Stimulated activated CD8-positive, alpha-beta memory T cell treated with anti-CD3 and anti-CD28 coated beads, Interleukin-4, amount 100 ng/mL, for 1 hour (primary cell): ENCODE measurements at places on chromosomes 5 and 9.

DNA sequence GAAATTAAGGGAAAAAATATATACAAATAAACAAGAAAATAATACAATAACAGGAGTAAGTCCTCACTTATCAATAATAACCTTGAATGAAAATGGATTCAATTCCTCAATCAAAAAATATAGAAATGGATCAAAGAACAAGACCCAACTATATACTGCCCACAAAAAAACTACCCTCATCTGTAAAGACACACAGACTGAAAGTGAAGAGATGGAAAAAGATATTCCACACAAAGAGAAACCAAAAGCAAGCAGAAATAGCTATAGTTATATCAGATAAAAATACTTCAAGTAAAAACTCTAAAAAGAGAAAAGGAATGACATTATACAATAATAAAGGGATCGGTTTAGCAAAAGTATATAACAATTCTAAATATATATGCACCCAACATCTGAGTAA is 66.5 kb downstream of the KIAA0825 start:
- DNase-seq: no peak

DNA sequence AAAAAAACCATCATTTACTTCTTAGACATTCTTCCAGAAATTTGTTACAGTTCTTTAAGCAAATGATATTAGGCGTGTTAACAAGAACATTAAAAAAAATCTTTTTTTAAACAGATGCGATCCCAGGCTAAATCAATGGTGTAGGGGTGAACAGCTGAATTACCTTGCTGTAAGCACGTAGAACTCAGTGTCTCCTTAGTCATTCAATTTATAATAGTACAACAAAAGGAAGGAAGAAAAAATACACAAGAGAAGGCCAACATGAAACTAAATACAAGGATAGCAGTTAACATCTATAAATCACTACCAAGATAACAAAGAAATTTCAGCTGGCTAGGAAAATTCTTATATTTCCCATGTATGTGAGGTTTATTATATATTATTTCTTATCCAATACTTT is 35.4 kb downstream of the AGXT2 start:
- DNase-seq: no peak

DNA sequence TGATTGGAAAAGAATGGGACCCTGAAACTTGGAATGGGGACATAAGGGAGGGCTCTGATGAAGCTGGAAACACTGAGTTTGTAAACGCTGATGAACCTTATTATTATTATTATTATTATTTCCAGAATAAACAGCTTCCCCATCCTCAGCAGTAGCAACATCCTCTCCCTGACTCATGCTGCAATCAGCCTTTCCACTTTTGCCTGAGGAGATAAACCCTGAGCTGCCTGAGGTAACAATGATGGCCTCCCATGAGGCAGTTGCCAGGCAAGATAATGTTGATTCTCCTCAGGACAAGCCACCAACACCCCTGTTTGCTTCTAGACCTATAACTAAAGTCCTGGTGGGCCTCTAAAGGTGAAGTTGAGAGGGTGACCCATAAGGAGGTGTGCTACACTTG is 139.2 kb upstream of the ATP10B start:
- no peak for DNase-seq

GRCh38 chr9:32265037-32265436 is 119.4 kb upstream of the ACO1 start:
- no peak for DNase-seq

- no peak for DNase-seq
Observed at GRCh38 chr5:57167201-57167600, 6.7 kb upstream of the GPBP1 start.

DNA sequence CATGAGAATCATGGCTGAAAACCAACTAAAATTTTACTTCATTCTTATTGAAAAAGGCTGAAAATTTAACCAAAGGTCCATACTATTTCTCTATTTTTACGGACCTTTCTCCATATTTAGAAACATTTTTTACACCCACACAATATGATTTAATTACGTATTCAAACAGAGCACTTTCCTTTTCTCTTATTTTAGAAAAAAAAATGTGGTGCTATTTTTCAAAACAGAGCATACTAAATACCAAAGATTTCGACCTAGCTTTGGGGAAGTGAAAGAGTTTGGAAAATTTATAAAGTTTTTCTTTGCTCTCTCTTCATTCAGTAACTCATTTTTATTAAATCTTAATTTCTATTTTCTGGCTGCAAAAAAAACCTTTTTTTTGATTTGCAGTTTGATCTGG is 38.1 kb downstream of the RNF145 start:
- DNase-seq: no peak

DNA sequence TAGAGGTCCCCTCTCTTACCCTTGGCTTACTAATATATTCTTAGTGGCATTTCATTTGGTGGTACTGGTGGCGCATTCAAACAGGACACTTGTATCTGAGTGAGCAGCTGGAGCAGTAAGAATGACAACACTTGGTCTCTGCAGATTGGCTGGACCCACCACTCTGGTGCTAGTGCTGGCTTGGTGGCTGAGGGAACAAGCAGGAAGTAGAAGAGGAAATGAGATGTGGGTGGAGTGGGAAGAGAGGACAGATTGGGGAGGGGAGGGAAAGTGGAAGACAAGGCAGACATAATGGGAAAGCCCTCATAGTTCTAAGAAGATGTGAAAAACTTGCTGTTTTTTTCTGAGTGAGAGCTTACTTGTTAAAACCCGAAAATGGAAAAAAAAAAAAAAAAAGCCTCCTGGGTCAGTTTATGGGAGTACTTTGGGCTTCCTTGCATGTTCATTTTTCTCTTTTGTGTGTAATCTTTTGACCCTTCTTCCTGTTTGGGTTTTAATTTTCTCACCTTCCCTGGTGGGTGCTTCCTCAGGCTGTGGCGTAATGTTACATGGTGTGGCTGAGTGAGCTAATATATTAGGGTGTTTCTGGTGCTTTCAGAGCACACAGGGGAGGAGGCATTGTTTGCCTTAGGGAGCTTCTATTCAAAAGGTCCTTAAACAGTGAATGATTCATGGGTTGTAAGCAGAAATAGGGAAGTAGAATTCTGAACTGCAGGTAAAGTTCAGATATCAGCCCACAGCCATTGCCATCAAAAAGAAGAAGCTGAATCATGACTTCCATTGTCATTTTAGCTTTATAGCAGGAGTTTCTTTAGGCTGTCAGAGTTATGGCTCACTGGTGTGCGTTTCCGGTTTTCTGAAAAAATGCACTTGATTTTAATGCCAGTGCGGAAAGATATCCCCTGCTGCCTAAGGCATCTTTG is 52.3 kb downstream of the TLE4 start:
- DNase-seq: no peak

DNA sequence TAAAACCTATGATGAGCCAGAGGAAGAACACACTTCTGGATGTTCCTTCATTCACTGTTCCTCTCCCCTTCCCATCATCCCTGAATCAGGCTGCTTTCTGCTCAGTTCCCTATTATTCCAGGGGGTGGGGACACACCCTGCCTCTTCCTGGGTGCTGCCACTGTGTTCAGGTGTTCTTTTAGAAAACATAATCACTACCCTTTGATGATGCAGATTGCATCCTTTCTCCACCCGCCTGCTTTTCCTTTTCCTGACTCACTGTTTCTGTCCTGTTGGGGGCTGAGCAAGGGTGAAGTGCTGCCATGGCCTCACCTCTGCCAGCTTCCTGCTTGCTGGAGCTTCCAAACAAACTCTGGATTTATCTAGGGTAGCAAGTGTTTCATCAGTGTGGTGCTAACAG is 331.9 kb upstream of the GRIA1 start:
- DNase-seq: no peak

DNA sequence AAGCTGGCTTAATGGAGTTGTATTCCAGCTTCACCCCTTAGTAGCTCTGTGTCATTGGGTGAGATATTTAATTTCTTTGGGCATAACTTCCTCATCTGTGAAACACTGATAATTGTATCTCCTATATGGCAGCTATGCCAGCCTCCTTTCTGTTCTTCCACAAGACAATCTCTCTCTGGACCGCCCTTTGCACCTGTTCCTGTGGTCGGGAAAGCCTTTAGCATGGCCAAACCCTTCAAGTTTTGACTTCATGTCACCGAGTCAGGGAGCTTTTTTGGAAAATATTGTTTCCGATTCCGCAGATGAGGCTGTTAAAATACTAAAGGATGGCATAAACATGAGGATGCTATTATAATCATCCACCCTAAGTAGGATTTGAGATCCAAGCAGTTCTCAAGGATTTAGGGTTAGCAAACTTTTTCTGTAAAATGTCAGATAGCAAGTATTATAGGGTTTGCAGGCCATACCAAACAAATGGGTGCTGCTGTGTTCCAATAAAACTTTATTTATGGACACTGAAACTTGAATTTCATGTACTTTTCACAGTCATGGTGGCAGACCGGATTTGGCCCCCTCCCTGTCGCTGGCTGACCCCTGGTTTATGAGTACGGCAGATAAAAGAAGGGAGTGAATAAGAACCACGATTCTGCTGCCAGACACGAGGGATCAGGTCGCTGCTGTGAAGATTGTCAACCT is 695 bp upstream of the NDFIP1 start:
- no peak for DNase-seq
